ENCODE measurements at places on chromosomes 5 and 9. TPM values are rescaled to one million over a fixed set of nuclear protein-coding genes. Genes with fewer than 3 reads are reported as not detected.

PCDHGC5 gene
- total RNA-seq: 2.2 TPM

RGS7BP gene
- 0.11 TPM for total RNA-seq

KCTD16 gene
- 0.65 TPM for total RNA-seq

DNA sequence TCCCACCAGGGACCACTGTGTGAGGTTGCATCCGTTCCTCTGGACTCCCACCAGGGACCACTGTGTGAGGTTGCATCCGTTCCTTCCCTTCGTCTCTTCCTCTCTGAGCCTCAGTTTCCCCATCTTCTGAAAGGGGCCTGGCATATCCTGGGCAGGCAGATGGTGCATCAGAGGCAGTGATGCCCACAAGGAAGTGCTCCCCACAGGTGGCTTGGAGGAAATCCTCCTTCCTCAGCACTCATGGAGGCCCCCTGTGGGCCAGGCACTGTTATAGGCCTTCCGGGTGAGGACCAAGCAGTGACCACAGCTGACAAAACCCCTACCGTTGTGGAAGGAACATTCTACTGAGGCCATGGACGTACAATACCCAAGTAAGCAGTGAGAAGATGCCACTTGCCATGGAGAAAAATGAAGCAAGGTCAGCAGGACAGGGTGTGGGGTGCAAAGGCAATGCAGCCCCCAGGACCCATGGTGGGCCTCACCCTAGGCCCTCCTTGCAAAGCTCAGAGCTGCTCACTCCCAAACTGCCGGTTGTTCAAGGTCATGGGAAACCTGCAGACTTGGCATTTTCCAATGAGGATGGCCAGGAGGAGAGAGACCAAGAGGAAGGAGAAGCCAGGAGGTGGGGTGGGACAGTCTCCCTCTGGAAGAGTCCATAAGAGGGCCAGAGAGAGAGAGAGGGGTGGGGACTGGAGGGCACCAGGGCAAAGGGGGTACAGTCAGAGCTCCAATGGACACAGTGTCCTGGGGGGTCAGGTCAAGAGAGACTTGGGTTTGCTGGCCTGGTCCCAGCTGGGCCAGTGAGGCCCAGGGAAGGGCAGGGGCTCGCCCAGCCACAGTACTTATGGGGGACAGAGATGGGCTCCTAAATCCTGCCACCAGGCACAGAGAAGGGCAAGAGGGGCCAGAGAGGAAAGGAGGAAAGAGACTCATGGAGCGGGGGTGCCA is 51.1 kb downstream of the C9orf50 start:
- peaks cover 24% of the 10 kb centered on the region for H3K4me1 ChIP-seq
- DNase-seq: peak; percentile 62

GRCh38 chr5:141817631-141818030 is 60.6 kb downstream of the PCDH1 start:
- no peak overlapping the region for H3K27ac ChIP-seq
- H3K36me3 ChIP-seq: no peaks in the 10 kb centered on the region
- peaks cover 11% of the 10 kb centered on the region for H3K4me1 ChIP-seq
- DNase-seq: no peak
- H3K27me3 ChIP-seq: no peaks in the 10 kb centered on the region

DNA sequence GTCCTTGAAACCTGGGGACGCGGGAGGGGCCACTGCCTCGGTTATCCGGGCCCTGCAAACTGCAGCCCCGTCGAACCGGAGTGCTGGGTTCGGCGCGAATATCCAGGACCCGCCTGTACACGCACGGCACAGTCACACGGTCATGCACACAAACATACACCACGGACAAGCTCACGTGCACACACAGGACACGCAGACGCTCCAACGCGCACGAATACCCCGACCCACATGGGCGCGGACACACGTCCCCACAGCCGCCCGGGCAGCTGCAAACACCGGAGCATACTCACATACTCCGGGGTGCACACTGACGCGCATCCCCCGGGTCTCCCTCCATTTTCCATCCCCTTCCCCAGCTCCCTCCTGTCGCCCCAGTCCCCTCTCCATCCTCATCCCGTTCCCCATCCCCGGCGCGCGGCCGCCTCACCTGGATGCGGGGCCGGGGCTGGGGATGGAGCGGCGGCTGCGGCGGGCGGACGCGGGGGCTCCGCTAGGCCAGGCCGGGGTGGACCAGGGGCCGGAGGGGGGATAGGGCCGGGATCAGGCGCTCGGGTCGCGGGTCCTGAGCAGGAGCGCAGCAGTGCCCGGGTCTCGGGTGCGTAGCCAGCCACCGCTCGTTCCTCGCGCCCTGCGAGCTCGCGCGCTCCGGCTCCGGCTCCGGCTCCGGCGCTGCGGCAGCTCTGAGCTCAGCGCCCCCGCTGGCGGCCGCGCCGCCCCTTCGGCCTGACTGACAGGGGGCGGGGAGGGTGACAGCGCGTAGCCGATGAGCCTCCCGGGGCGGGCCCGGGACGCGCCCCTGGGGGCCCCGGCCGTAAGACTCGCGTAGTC is at the start of the genes EIF4E1B and SNCB:
EIF4E1B (plus strand) TSS at position 823 of the 828 bp plus-strand sequence. CDS start 12,113 bp downstream, outside the sequence.
SNCB (minus strand) TSS at position 682 of the 828 bp plus-strand sequence. CDS start 880 bp downstream, outside the sequence.
- peaks cover 56% of the 10 kb centered on the region for H3K27me3 ChIP-seq
- no peaks in the 10 kb centered on the region for H3K4me1 ChIP-seq
- H3K36me3 ChIP-seq: no peaks in the 10 kb centered on the region
- peak; percentile 75 for DNase-seq
- H3K27ac ChIP-seq: no peak within 1 kb of the TSS
- peak within 1 kb of the TSS; percentile 67 for H3K4me3 ChIP-seq

DNA sequence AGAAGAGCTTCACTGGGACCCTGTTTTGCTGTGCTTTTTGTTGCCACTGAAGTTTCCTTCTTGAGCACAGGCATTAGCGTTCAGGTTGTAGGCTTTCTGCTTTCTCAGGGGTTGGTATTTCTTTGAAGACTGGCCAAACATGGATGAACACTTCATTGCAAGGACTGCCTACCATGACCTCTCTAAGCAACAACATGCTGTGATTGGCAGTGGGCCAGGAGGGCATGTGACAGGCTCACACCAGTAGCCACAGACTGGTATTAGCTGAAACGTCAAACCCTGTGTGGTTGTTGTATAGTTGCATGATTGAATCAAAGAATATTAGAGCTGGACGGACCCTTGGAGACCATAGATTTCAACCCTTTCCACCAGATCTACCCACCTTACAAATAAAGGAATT is 20.0 kb upstream of the MLANA start:
- no peak overlapping the region for H3K27ac ChIP-seq
- no peak for DNase-seq
- no peaks in the 10 kb centered on the region for H3K27me3 ChIP-seq
- no peak overlapping the region for H3K4me3 ChIP-seq

DNA sequence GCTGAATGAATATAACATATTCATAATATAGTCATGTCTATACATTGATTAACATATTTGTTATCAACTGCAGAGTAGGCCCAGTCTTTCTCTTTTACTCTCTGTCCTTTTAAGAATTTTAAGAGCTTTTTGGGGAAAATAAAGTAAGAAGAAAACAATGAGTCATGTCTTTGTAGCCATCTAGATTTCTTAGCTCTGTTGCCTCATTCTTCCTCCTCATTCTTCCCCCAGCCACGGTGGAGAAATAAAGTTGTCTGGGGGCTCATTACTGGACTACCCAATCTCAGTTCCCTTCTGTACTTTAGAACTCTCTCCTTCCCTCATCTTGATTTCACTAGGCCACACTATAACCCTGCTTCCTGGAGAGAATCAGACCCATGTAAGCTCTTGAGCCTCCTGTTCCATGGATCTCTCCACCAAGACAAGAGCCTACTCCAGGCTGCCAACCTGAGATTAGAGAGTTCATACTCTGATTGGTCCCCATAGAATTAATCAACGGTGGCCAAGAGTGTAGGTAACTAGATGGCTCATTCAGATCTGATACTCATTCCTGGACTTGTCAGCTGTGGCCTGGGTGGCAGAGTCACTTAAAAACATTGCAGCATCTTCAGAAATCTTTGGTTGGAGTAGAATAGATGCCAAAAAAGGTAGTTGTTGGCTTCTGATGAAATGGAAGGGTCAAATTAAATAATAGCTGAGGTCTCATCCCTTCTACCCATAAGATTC is 44.2 kb downstream of the ITGA1 start:
- H3K27ac ChIP-seq: 0 out of 2 replicates have a peak overlapping the region, but pooled peaks have one; percentile 1
- H3K36me3 ChIP-seq: no peaks in the 10 kb centered on the region
- peaks cover 10% of the 10 kb centered on the region for H3K4me1 ChIP-seq
- peak; percentile 59 for DNase-seq

GRCh38 chr5:96709152-96709821 is 47.1 kb downstream of the CAST start:
- no peaks in the 10 kb centered on the region for H3K36me3 ChIP-seq
- H3K4me3 ChIP-seq: no peak overlapping the region
- H3K4me1 ChIP-seq: peaks cover 20% of the 10 kb centered on the region
- peak; percentile 93 for DNase-seq

DNA sequence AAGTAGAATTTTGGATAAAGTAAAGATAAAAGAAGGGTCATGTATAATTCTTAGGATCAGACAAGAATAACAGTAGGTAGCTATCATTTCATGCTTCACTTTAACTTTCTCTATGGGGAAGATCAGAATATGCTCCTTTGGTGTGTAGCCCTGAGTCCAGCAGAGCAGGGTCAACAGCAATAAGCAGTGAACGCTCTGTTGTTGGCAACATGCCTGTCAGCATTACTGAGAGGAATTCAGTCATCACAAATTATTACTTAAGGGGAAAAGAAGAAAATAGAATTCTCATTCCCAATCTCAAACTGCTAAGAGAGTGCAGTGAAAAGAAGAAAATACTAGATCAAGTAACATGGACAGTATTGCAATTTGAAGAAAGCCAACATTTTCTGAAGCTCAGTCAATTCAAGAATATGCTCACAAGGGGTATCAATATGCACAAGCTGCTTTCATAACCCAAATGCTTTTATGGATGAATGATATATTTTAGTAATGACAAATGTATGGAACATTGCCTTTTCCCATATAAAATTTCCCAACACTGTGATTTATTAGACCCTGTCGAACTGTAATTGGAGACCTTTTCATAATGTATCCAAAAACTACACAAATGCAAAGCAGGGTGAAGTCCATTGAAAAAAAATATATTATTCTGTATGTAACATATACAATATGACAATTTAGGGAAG is 1359.4 kb downstream of the EFNA5 start:
- H3K4me3 ChIP-seq: no peak overlapping the region
- no peaks in the 10 kb centered on the region for H3K4me1 ChIP-seq
- DNase-seq: no peak
- H3K36me3 ChIP-seq: no peaks in the 10 kb centered on the region

DNA sequence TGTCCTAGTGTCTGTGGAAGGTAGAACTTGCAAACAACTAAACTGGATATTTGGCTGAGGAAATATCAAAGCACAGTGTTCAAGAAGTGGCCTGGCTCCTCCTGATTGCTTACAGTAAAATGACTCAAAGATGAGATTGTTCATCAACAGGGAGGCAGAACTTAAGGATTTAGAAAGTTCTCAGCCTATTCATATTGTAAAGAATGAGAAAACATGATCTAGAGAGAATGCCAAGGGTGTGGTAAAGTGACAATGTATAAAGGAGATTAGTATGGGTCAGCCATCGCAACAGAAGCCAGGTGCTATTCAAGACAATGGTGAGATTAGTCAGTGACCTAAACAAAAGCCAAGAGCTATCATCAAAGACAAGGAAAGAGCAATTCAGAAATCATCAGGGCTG is 372.3 kb downstream of the SPOCK1 start:
- no peaks in the 10 kb centered on the region for H3K36me3 ChIP-seq
- H3K4me1 ChIP-seq: peaks cover 11% of the 10 kb centered on the region
- no peak overlapping the region for H3K27ac ChIP-seq
- H3K27me3 ChIP-seq: no peaks in the 10 kb centered on the region

GRCh38 chr5:158807946-158808345 is 291.8 kb downstream of the EBF1 start:
- H3K27ac ChIP-seq: no peak overlapping the region
- no peaks in the 10 kb centered on the region for H3K36me3 ChIP-seq
- peak; percentile 24 for DNase-seq

GRCh38 chr9:114180696-114181606 is 25.6 kb downstream of the COL27A1 start:
- H3K4me3 ChIP-seq: no peak overlapping the region

DNA sequence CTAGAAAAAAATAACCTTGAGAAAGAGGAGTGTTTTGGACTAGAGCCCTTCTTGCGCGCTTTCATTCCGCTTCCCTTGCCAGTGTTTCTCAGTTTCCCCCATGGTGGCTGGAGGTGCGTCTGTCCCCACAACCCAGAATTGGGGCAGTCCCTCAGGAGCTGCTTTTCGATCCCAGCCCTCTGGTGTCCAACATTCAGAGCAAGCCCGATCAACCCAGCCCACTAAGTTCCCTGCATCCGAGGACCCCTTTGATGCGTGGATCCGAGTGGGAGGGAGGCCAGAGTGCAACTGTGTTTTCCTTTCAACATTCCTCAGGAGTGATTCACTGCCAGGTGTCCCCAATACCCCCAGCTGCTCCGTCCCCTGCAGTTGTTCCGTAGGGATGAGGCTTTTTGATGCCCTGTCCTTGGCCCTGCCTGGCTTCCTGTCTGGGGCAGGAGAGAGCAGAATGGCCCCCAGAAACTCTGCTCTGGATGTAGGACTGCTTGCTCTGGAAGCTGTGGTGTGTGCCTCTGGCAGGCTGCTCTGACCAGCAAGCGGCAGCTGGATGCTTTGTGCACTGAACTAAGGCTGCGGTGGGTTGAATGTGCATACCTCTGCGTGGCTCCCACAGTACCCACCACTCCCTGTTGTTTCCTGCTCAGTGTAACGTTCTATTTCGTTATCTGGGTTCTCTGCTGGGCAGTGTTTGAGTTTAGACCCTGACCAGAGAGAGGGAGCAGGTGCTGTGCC is 117.5 kb downstream of the BOD1 start:
- H3K4me1 ChIP-seq: peaks cover 25% of the 10 kb centered on the region
- DNase-seq: no peak
- peak overlapping the region; percentile 62 for H3K4me3 ChIP-seq

GRCh38 chr5:137075163-137075970 is 423.8 kb downstream of the SPOCK1 start:
- H3K4me3 ChIP-seq: no peak overlapping the region
- peak; percentile 38 for DNase-seq
- H3K4me1 ChIP-seq: peaks cover 40% of the 10 kb centered on the region
- H3K27me3 ChIP-seq: no peaks in the 10 kb centered on the region

GRCh38 chr9:90097237-90097636 is 492.4 kb downstream of the GADD45G start:
- no peaks in the 10 kb centered on the region for H3K4me1 ChIP-seq
- DNase-seq: no peak
- no peak overlapping the region for H3K4me3 ChIP-seq
- H3K36me3 ChIP-seq: no peaks in the 10 kb centered on the region
- no peaks in the 10 kb centered on the region for H3K27me3 ChIP-seq

DNA sequence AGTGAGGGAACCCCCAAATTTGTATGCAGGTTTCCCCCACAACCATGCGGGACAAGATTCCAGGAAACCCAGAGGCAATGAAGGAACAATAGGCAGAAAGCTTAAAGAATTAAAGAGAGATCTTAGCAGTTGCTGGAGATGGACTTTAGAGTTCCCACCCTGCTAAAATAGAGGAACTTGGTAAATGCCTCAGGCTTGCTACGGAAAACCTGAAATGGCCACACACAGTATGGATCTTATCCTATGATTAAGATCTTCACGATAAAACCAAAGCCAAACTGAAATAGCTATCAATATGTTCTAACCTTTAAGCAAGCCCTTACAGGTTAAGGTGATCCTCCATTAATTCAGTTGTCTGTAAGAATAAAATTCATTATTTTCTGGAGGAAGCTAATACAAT is 148.3 kb downstream of the RANBP17 start:
- H3K27me3 ChIP-seq: no peaks in the 10 kb centered on the region
- no peaks in the 10 kb centered on the region for H3K36me3 ChIP-seq
- no peak for DNase-seq
- no peaks in the 10 kb centered on the region for H3K4me1 ChIP-seq
- H3K27ac ChIP-seq: no peak overlapping the region

- H3K27me3 ChIP-seq: no peaks in the 10 kb centered on the region
- no peaks in the 10 kb centered on the region for H3K36me3 ChIP-seq
- no peak for DNase-seq
- H3K27ac ChIP-seq: no peak overlapping the region
- H3K4me3 ChIP-seq: no peak overlapping the region
These were observed 162.8 kb downstream of the PIK3R1 start for GRCh38 chr5:68378204-68378820.
